ENCODE measurements at places on chromosomes 2 and 18. TPM values are rescaled to one million over a fixed set of nuclear protein-coding genes. Genes with fewer than 3 reads are reported as not detected.

GRCh38 chr2:144759746-144760145, 239.8 kb upstream of the ZEB2 start:
- H3K27ac ChIP-seq: no peak overlapping the region
- H3K4me1 ChIP-seq: no peaks in the 10 kb centered on the region
- no peaks in the 10 kb centered on the region for H3K36me3 ChIP-seq
- no peaks in the 10 kb centered on the region for H3K27me3 ChIP-seq
- no peak overlapping the region for H3K4me3 ChIP-seq

DNA sequence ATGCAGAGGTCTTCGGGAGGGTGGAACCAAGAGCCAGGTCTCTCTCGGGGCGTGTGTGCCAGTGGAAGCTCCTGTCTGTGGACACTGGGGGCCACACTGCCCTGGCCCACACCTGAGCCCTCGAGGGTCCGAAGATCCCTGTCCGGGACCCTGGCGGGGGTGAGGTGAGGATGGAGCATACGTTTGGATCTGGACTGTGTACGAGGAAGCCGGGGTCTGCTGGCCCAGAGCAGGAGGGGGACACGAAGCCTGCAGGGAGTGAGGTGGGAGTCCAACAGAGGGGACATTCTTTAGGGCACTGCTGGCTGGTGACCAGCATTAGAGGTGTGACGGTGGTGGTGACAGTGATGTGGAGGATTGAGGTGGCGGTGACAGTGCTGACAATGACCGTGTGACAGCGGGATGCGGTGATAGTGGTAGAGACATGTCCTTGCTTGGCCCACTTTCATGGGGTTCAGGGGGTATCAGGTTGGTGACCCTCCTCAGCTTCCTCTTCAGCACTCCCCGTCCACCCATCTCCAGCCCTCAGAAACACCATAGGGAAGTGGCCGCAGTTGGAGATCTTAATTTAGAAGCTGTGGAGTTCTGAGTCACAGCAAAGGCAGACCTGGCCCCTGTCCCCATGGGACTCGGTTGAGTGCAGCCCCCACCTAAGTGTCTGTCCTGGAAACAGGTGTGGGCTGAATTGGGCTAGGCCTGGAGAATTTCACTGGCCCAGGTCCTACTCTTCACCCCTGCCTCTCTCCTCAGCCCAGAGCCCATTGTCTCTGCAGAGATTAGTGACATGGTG, 252.0 kb downstream of the DYSF start:
- H3K4me3 ChIP-seq: no peak overlapping the region
- no peaks in the 10 kb centered on the region for H3K27me3 ChIP-seq
- no peak overlapping the region for H3K27ac ChIP-seq
- H3K4me1 ChIP-seq: peaks cover 2% of the 10 kb centered on the region
- no peaks in the 10 kb centered on the region for H3K36me3 ChIP-seq

DNA sequence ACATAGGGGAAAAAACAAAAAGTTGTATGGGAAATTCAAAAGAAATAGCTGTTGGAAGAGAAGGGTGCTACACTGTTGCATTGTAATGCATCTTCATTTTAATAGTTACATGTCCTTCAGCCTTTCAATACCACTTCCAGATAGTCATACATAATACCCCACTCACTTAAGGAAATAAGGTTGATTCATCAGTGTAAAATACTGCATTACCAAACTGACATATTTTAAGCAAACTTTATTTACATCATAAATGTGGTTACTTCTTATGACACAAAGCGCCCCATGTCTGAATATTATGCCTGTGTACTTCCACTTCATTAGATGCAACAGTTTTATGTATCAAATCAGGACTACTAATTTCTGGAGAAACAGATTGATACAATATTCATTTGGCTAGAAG, 4.5 kb downstream of the RBMS1 start:
- no peak overlapping the region for H3K27ac ChIP-seq
- H3K4me3 ChIP-seq: no peak overlapping the region
- no peak for DNase-seq
- H3K4me1 ChIP-seq: peaks cover 56% of the 10 kb centered on the region

DNA sequence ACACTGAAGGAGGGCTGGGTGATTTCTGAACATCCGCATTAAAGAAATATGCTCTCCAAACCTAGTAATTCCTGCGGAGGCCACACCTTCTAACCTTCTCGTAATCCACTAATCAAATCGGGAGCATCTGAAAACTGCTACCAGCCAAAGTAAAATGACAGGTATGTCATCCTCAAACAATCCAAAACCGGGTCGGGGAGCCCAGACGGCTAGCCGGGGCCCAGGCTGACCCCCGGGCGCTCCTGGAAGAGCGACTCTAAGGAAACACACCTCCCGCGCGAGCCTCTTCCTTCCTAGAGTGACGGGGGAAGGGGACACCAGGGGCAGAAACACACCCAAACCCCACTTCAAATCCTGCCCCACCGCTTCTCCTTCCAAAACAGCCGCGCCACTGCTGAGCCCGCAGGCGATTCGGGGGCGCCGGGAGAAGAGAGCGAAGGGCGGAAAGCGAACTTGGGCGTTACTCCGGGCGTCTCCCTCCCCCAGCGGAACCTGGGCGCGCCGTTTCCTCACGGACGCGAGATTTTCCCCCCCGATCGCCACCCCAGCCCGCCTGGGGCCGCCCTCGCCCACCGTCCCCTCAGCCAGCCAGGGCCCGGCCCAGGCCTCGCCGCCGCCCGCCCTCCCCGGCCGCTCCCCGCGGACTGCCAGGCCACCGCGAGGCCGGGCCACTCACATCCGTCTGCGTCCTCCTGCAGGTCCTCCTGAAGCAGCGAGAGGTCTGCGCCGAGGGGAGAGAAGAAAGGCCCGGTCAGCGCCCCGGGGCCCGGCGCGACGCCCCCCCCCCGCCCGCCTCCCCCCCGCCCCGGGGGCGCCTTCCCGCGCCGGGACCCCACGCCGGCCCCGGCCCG, 584 bp downstream of the PPP4R1 start:
- H3K27me3 ChIP-seq: no peaks in the 10 kb centered on the region
- peak overlapping the region; percentile 97 for H3K27ac ChIP-seq
- DNase-seq: peak; percentile 15
- peaks cover 52% of the 10 kb centered on the region for H3K4me1 ChIP-seq
- H3K36me3 ChIP-seq: no peaks in the 10 kb centered on the region

DNA sequence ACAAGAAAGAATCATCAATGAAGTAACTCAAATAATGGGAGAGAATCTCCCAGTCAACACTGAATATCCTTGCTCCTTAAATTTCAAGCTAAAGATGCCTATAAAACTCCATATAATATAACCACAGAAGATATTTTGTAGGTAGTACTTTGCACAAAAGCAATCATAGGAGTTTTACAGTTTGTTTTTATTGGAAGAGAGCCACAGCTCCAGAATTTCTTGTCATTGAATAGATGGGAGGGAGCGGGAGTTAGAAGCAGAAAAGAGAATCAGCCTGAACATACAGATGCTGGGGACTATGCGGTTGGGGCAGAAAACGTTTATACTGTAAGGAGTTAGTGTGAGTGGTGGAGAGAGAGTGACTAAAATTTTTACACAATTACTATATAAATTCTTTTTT, 18.3 kb upstream of the SMAD4 start:
- H3K4me3 ChIP-seq: no peak overlapping the region
- H3K4me1 ChIP-seq: no peaks in the 10 kb centered on the region
- no peaks in the 10 kb centered on the region for H3K27me3 ChIP-seq
- H3K36me3 ChIP-seq: peaks cover 6% of the 10 kb centered on the region

GRCh38 chr18:35634323-35634722, 52.8 kb downstream of the GALNT1 start:
- no peak overlapping the region for H3K27ac ChIP-seq
- no peaks in the 10 kb centered on the region for H3K4me1 ChIP-seq
- no peaks in the 10 kb centered on the region for H3K36me3 ChIP-seq
- no peaks in the 10 kb centered on the region for H3K27me3 ChIP-seq

GRCh38 chr2:7881063-7881462, 800.8 kb upstream of the ID2 start:
- no peak overlapping the region for H3K27ac ChIP-seq
- H3K4me1 ChIP-seq: no peaks in the 10 kb centered on the region
- no peaks in the 10 kb centered on the region for H3K36me3 ChIP-seq
- no peak overlapping the region for H3K4me3 ChIP-seq
- DNase-seq: no peak

DNA sequence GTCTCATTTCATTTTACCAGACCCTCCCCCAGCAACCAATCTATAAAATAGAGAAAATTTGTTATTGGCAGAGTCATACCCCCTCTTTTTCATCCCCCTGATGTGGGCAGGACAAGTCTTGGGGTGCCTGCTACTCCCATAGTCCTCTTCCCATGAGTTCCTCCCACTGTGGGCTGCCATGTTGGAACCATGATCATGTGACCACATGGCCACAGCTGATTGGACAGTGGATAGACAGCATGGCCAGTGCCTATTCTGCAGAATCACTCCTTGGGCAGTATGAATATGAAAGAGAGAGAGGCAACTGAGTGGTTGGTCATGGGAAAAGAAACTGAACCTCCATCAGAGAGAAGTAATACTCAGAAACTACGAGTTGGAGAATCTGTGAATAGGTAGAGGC, 84.9 kb downstream of the PDCL3 start:
- no peak for DNase-seq
- H3K27me3 ChIP-seq: no peaks in the 10 kb centered on the region
- no peaks in the 10 kb centered on the region for H3K4me1 ChIP-seq
- H3K4me3 ChIP-seq: no peak overlapping the region

GRCh38 chr2:21131861-21132260, 8.1 kb downstream of the TDRD15 start:
- no peak overlapping the region for H3K27ac ChIP-seq
- no peaks in the 10 kb centered on the region for H3K36me3 ChIP-seq
- H3K27me3 ChIP-seq: no peaks in the 10 kb centered on the region
- H3K4me1 ChIP-seq: no peaks in the 10 kb centered on the region
- H3K4me3 ChIP-seq: no peak overlapping the region
- DNase-seq: no peak

DNA sequence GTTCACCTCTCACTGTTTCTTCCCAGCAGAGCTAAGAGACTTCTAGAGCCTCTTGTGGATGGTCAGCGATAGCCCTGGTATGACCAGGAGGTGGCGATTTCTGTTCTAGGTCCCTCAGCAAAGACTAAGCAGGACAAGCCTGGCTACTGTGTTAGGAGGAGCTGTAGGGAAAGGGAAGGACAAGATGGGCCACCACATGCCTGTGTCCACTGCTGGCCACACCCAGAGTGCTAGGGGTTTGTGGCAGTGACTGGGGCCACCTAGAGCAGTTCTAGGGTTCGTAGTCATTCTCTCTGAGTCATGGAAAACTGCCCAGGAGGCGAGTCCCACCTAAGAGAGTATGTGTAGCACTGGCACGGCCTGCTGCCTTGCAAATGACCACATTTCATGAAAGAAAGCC, 179.4 kb downstream of the ALPK2 start:
- no peaks in the 10 kb centered on the region for H3K4me1 ChIP-seq
- no peaks in the 10 kb centered on the region for H3K36me3 ChIP-seq
- no peaks in the 10 kb centered on the region for H3K27me3 ChIP-seq
- H3K27ac ChIP-seq: no peak overlapping the region

- H3K27me3 ChIP-seq: no peaks in the 10 kb centered on the region
- no peaks in the 10 kb centered on the region for H3K4me1 ChIP-seq
- H3K27ac ChIP-seq: no peak overlapping the region
- no peak for DNase-seq
Observed at GRCh38 chr2:179513181-179513580, 248.5 kb upstream of the SESTD1 start.

DNA sequence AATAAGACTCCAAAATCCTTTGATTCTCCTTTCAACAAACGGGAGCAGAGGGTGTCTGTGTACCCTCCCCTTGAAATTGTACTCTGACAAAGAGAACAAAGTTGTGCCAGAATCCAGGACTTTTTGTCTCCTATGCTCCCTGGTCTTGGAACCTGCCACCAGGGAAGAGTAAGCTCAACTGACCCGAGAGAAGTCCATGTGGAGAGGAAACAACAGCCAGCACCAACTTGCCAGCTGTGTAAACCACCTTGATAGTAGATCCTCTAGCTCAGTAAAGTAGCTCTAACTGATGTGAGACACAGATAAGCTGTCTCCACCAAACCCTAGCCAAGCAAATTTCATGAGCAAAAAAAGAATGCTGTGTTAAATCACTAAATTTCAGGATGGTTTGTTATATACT, 46.9 kb downstream of the LNPK start:
- H3K36me3 ChIP-seq: no peaks in the 10 kb centered on the region
- DNase-seq: no peak
- H3K4me1 ChIP-seq: no peaks in the 10 kb centered on the region
- no peaks in the 10 kb centered on the region for H3K27me3 ChIP-seq
- H3K27ac ChIP-seq: no peak overlapping the region

DNA sequence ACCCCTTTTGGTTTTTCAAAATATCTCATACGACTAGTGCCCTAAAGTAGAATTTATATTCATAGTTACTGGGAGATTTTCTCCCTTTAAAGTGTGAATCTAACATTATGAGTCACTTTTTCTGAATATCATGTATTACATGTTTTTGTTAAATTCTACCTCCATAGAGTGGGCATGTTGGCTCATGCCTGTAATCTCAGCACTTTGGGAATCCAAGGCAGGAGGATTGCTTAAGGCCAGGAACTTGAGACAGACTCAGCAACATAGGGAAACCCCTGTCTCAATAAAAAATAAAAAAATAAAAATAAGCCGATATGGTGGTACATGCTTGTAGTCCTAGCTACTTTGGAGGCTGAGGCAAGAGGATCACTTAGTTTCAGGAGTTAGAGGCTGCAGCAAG, 45.3 kb upstream of the UNC80 start:
- no peaks in the 10 kb centered on the region for H3K27me3 ChIP-seq
- H3K4me3 ChIP-seq: no peak overlapping the region
- no peaks in the 10 kb centered on the region for H3K4me1 ChIP-seq
- no peak overlapping the region for H3K27ac ChIP-seq
- H3K36me3 ChIP-seq: no peaks in the 10 kb centered on the region

EVA1A gene
- not detected for total RNA-seq

MTCL1 gene
- total RNA-seq: 18.3 TPM

POTEJ gene
- not detected for total RNA-seq

KCNG2 gene
- total RNA-seq: not detected

Measured in tibial nerve (tissue), 4 donors.